ENCODE measurements at places on chromosomes 1 and 21. TPM values are rescaled to one million over a fixed set of nuclear protein-coding genes. Genes with fewer than 3 reads are reported as not detected.
A peak's percentile ranks its signal among the peaks of the same experiment; 100 is the strongest.

DNA sequence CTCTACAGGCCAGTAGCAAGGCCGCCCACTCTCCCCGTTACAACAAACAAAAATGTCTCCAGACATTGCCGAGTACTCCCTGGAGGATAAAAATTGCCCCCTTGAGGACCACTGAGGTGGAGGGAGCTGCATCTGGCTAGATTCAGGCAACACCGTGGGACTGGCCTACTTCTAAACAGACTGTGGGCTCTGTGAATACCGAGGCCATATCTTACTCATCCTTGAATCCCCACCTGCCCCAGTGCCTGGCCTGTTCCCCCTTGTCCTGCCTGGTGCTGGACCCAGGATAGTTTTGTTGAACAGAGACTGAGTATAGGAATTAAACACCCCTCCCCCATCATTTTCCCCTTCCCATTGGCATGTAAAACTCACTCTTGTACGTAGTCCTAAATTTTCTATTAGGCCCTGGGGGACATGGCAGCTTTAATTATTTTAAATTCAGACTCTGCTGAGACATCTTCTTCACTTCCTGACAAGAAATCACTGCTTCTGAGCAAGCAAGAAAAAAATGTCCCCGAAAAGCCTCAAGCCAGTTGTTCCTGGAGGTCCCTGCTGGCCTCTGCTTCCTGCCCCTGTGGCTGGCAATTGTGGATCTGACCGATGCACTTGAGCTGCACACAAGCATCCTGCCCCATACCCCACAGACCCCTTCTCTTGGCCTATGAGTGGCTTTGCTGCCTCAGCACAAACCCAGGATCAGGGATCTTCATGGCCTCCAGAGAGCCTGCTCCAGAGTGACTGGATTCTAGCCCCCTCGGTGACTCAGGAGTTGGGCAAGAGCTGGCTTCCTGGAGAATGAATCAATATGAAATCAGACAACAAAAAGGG lies 111.0 kb downstream of the ACTL8 start:
- no peaks in the 10 kb centered on the region for H3K4me1 ChIP-seq
- no peak for DNase-seq
- no peak overlapping the region for H3K4me3 ChIP-seq
- no peaks in the 10 kb centered on the region for H3K36me3 ChIP-seq
- no peak overlapping the region for H3K27ac ChIP-seq
- no peaks in the 10 kb centered on the region for H3K27me3 ChIP-seq

GRCh38 chr21:34029743-34030528 lies 43.4 kb upstream of the MRPS6 start:
- no peaks in the 10 kb centered on the region for H3K4me1 ChIP-seq
- no peak overlapping the region for H3K4me3 ChIP-seq
- peak; percentile 49 for DNase-seq
- H3K27me3 ChIP-seq: no peaks in the 10 kb centered on the region

GRCh38 chr1:226722240-226722900 lies 16.7 kb downstream of the ITPKB start:
- peaks cover 25% of the 10 kb centered on the region for H3K4me1 ChIP-seq
- no peaks in the 10 kb centered on the region for H3K36me3 ChIP-seq
- H3K27ac ChIP-seq: peak overlapping the region; percentile 73
- H3K4me3 ChIP-seq: no peak overlapping the region

- no peak overlapping the region for H3K4me3 ChIP-seq
- H3K4me1 ChIP-seq: no peaks in the 10 kb centered on the region
- H3K36me3 ChIP-seq: no peaks in the 10 kb centered on the region
- DNase-seq: no peak
These were observed 19.0 kb upstream of the CYP4A11 start for GRCh38 chr1:46960250-46960649.

- no peak overlapping the region for H3K27ac ChIP-seq
- no peaks in the 10 kb centered on the region for H3K4me1 ChIP-seq
- no peak for DNase-seq
These were observed 12.6 kb downstream of the ELF3 start for GRCh38 chr1:202023001-202023433.

DNA sequence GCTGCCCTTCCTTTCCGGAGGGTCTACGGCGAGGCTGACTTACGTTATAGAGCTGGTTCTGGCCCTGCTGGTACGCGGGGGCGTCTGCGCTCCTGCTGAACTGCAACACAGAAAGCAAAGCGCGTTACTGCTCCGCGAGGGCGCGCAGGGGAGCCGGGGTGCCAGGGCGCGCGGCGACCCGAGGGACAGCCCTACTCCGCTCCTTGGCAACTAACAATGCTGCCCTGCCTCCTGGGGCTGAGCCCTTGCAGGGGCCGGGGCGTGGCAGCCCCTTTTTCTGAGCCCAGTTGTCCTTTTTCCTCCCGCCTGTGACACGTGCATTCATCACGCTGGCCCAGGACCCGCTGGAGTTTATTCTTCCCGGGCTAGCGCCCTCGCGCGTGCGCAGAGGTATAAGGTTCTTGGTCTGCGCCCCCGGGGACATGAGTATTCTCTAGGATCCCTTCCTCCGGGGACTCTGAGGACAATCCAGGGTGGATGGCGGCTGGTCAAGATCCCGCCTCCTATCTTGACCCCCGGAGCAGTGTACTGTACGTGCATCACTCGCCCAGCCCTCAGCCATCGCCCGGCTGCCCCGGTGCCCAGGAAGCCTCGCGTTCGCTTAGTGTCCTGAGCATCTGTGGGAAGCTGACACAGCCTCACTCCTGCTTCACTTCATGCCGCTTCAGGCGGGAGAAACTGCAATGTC lies 78.9 kb downstream of the CD247 start:
- no peak overlapping the region for H3K4me3 ChIP-seq
- DNase-seq: peak; percentile 30
- H3K4me1 ChIP-seq: no peaks in the 10 kb centered on the region
- H3K27me3 ChIP-seq: no peaks in the 10 kb centered on the region

HENMT1 gene
- total RNA-seq: 11.3 TPM

- no peak overlapping the region for H3K4me3 ChIP-seq
- H3K27me3 ChIP-seq: no peaks in the 10 kb centered on the region
- H3K36me3 ChIP-seq: no peaks in the 10 kb centered on the region
- no peak for DNase-seq
These were observed 185.9 kb downstream of the COQ8A start for GRCh38 chr1:227125929-227126545.

LDLRAD1 gene
- not detected for total RNA-seq

DNA sequence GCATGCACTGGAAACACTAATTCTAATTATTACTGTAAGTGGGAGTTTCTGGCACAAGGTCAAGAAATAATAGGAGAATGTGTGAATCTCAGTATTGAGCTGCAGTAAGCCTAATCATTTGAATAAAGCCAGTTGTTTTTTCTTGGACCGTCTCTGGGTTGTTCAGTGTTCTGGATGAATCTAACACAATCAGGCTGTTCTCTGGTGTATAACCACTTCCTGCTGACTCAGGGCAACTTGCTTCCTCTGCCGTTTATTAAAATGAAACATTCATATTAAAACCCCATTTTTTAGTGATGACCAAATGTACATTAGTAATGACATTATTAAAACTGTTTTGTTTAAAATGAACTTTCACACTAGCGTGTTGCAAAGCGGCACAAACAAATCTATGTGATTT lies 273.1 kb upstream of the SNX7 start:
- no peak overlapping the region for H3K27ac ChIP-seq
- no peaks in the 10 kb centered on the region for H3K36me3 ChIP-seq
- no peaks in the 10 kb centered on the region for H3K4me1 ChIP-seq
- no peak for DNase-seq

GRCh38 chr21:28769683-28770082 lies 223.0 kb downstream of the LTN1 start:
- no peak overlapping the region for H3K27ac ChIP-seq
- H3K4me3 ChIP-seq: no peak overlapping the region
- DNase-seq: no peak
- H3K4me1 ChIP-seq: no peaks in the 10 kb centered on the region
- no peaks in the 10 kb centered on the region for H3K27me3 ChIP-seq
- H3K36me3 ChIP-seq: no peaks in the 10 kb centered on the region

DNA sequence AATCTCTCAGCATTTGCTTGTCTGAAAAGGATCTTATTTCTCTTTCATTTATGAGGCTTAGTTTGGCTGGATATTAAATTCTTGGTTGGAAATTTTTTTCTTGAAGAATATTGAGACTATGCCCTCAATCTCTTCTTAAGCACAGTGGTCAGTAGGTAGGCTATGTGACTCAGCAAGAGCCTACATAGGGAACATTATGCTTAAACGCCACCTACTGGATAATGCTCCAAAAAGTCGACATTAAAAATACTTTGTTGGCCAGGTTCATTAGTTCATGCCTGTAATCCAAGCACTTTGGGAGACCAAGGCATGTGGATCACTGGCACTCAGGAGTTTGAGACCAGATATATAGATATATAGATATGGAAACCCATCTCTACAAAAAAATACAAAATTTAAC lies 678.0 kb upstream of the USP24 start:
- no peaks in the 10 kb centered on the region for H3K4me1 ChIP-seq
- no peak overlapping the region for H3K4me3 ChIP-seq
- H3K36me3 ChIP-seq: no peaks in the 10 kb centered on the region

VTCN1 gene
- total RNA-seq: 2.6 TPM

- H3K4me1 ChIP-seq: no peaks in the 10 kb centered on the region
- no peaks in the 10 kb centered on the region for H3K36me3 ChIP-seq
- peak; percentile 20 for DNase-seq
These were observed 29.0 kb upstream of the PPM1J start for GRCh38 chr1:112744009-112744578.

DNA sequence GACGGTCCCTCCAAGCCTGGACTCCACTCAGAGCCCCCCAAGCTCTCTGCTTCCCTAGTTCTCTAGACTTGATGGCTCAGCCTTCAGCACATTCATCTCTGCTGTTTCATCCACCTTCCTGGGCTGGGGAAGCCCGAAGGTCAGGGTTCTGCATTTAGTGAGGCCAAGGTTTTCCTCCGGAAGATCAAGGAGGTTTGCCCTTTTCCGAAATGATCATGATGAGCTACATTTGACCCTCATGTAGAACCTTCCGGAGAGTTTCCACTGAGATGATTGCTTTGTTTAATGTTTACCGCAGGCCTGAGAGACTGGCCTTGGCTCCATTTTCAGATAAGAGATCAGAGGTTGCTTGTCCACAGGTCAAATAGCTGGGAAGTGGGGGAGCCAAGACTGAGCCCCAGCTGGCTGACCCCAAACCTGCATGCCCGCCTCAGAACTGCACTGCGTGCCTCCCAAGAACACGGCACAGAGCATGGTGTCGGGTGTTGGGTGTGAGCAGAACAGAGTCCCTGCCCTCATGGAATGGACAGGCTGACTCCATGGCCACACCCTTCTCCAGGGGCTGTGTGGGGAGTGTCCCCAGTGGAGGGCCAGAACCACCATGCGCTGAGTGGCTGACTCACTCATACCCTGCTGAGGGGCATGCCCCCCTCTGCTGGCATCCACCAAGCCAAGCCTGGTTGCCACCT lies 200.8 kb upstream of the TMEM51 start:
- H3K4me1 ChIP-seq: no peaks in the 10 kb centered on the region
- H3K27me3 ChIP-seq: no peaks in the 10 kb centered on the region
- H3K4me3 ChIP-seq: no peak overlapping the region
- no peak for DNase-seq
- no peaks in the 10 kb centered on the region for H3K36me3 ChIP-seq

GRCh38 chr1:162973381-162973795 lies 95.8 kb upstream of the RGS4 start:
- H3K4me3 ChIP-seq: no peak overlapping the region
- H3K4me1 ChIP-seq: no peaks in the 10 kb centered on the region
- DNase-seq: no peak
- H3K27me3 ChIP-seq: no peaks in the 10 kb centered on the region

PLA2G2D gene
- not detected for total RNA-seq

TGFBR3 gene
- 170 TPM for total RNA-seq

RBP7 gene
- 39.7 TPM for total RNA-seq

DNA sequence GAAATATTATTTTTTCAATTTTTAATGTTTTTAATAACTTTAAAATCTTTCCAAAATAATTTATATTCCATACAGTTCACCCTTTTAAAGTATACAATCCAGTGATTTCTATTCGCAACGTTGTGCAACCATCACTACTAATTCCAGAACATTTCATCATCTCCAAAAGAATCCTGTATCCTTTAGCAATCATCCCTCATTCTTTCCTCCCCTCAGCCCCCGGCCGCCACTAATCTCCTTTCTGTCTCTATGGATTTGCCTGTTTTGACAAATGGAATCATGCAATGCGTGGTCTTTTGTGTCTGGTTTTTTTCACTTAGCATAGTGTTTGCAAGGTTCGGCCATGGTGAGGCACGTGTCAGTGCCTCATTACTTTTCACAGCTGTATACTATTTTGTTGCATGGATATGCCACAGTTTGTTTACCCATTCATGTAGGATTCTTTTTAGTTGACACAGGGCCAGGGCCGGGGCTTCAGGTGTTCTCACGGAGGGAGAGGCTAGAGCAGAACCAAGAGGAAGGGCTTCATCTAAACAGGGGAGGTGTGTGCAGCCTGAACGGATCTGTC lies 40.6 kb upstream of the ZBTB40 start:
- no peak overlapping the region for H3K27ac ChIP-seq
- no peaks in the 10 kb centered on the region for H3K36me3 ChIP-seq
- H3K4me3 ChIP-seq: no peak overlapping the region
- H3K27me3 ChIP-seq: no peaks in the 10 kb centered on the region
- no peaks in the 10 kb centered on the region for H3K4me1 ChIP-seq

DNA sequence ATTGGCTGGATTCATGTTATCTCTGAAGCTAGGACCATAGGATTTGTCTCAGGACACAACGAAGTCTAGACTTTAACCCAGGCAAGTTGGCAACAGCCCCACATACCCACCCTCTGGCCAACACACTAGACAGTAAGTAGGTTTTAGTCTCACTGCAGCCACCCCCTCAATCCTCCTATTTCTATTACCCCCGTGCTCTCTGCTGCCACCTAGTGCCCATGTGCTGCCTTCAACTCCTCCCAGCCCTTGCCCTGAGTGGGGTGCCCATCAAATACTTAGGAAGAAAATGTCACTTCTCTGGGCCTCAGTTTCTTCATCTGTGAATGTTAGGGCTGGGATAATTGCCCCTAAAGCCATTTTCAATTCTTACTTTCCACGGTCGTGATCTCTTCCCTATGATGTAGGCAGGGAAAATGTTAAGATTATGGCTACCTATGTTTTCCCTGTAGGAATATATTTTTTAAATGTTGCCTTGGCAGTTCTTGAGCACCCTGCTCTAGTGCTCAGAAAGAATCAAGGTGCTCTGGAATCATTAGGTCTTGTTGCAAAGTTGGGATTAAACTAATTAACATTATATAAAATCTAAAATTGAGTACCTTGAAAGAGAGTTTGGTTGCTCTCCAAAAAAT lies 213.0 kb downstream of the LMX1A start:
- no peaks in the 10 kb centered on the region for H3K4me1 ChIP-seq
- H3K4me3 ChIP-seq: no peak overlapping the region
- no peaks in the 10 kb centered on the region for H3K36me3 ChIP-seq
- no peak overlapping the region for H3K27ac ChIP-seq

GRCh38 chr1:99659755-99660210 lies 13.9 kb downstream of the PALMD start:
- no peaks in the 10 kb centered on the region for H3K27me3 ChIP-seq
- peak overlapping the region; percentile 78 for H3K27ac ChIP-seq
- no peak overlapping the region for H3K4me3 ChIP-seq
- peaks cover 15% of the 10 kb centered on the region for H3K4me1 ChIP-seq
- no peak for DNase-seq
- no peaks in the 10 kb centered on the region for H3K36me3 ChIP-seq

- H3K36me3 ChIP-seq: no peaks in the 10 kb centered on the region
- DNase-seq: no peak
- H3K4me1 ChIP-seq: no peaks in the 10 kb centered on the region
These were observed 18.6 kb downstream of the SLC2A5 start for GRCh38 chr1:9050803-9051202.

MAP3K21 gene
- total RNA-seq: 1.5 TPM
